ENCODE measurements at places on chromosomes 12 and 14.

- no peak for DNase-seq
Measured at GRCh38 chr12:122884860-122885259, 11.1 kb downstream of the VPS37B start.

- DNase-seq: no peak
Measured at GRCh38 chr12:111984820-111985219, 28.1 kb downstream of the TMEM116 start.

- DNase-seq: no peak
Measured at GRCh38 chr14:105064721-105065143, 498 bp downstream of the GPR132 start.

DNA sequence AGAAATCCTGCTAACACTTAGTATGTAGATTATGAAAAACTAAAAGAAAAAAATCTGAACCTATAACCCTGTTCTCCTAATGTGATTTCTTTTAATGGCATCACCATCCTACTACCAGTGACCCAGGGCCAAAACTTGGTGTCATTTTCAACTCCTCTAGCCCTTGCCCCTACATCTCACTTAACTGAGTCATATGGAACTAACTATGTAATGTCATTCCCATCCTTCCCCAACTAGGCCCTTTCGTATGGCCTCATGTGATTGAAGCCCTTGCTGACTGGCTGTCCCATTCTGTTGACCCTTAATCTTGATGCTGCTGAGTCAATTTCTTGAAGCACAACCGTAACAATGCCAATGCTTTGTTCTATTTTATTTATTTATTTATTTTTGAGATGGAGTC is 7.6 kb downstream of the DMAC2L start:
- DNase-seq: no peak

- no peak for DNase-seq
Measured at GRCh38 chr12:27057543-27057942, 24.8 kb downstream of the C12orf71 start.

- DNase-seq: no peak
Measured at GRCh38 chr12:121611306-121611705, 15.0 kb upstream of the ORAI1 start.

DNA sequence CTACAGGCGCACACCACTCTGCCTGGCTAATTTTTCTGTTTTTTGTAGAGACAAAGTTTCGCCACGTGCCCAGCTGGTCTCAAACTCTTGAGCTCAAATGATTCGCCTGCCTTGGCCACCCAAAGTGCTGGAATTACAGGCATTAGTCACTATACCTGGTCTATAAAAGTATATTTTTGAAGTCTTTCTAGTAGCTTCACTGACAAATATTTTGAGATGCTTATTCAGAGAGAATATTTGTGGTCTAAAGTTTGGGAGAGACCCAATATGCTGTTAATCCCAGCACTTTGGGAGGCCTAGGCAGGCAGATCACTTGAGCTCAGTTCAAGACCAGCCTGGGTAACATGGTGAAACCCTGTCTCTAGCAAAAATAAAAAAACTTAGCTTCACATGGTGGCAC is 22.0 kb upstream of the PPP1R12A start:
- no peak for DNase-seq

DNA sequence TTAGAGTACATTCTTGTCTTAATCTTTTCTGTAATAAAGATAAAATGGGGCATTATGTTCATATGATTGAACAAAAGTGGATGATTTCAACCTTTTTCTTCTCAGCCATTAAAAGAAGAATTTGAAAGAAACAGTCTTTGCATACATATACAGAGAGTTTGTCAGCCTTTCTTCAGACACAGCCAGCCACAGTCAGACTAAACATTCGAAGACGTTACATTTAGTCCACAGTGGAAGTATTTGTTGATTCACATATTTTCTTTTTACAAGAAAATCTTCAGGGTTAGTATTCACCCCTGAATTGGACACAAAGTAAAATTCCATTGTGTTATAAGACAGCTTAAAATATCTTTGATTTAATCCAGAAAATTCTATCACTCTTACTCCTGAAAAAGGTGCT is 36.2 kb downstream of the ETV6 start:
- DNase-seq: no peak

- DNase-seq: no peak
Measured at GRCh38 chr14:93663317-93663716, 125.0 kb downstream of the PRIMA1 start.

DNA sequence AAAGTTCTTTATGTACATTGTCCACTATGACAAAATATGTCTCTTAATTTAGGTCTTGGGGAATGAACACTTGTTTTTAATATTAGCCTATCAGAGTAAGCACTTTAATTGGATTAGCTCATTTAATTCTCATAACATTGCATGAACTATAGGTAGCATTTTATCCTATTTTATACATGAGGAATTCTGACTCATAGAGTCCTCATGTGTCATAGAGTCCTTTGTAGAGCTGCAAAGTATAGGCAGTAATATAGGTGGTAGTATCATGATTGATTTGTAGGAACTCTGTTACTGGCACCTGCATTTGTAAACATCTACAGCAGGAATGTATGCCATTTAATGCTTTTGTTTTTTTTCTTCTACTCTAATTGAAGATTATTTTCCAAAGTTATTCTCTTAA is 96.0 kb downstream of the GPHN start:
- no peak for DNase-seq

- DNase-seq: no peak
Measured at GRCh38 chr12:52231305-52232202, 1.5 kb upstream of the KRT7 start.

- DNase-seq: no peak
Measured at GRCh38 chr12:56078427-56078826, 1.5 kb upstream of the ERBB3 start.

DNA sequence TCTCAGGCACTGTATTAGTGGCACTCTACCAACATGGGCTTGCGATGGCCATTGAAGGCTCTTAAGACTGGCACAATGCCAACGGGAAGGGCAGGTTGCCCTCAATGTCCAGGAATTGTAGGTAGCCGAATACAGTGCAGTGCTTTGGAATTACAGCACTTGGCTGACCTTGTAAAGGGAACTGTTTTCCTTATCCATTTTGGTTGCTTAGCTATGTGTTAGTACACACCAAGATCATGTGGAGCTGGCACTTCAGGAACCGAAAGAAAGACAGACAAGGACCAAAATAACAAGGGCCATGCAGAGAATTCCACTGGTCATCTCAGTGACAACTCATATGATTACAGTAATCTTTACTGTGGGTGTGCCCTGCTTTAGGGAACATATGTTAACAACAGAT is 72.7 kb downstream of the DYRK2 start:
- no peak for DNase-seq

GRCh38 chr12:33752854-33753253 is 269.4 kb upstream of the ALG10 start:
- no peak for DNase-seq

DNA sequence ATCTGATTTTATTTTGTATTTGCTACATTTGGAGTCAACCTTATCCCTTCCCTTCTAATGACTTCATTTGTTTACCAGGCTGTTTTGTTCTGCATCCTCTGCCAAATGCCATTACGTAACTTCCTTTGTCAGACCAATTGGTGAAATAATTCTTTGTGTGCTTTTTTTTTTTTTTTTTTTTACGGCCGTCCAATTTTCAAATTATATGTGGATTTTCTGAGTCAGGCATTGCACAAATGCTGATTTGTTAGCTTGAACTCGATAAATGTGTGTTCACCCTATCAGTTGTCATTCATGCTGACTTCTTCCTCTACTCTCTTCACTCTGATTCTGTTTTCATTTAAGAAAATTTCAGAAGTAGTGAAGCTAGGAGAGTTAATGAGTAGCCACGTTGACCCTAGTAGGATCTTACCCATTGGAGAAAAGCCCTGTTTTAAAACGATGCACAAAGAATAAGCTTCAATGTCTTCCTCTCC is 386.2 kb downstream of the DIO2 start:
- DNase-seq: no peak

- DNase-seq: no peak
Measured at GRCh38 chr12:3357950-3358525, 133.0 kb upstream of the PRMT8 start.

DNA sequence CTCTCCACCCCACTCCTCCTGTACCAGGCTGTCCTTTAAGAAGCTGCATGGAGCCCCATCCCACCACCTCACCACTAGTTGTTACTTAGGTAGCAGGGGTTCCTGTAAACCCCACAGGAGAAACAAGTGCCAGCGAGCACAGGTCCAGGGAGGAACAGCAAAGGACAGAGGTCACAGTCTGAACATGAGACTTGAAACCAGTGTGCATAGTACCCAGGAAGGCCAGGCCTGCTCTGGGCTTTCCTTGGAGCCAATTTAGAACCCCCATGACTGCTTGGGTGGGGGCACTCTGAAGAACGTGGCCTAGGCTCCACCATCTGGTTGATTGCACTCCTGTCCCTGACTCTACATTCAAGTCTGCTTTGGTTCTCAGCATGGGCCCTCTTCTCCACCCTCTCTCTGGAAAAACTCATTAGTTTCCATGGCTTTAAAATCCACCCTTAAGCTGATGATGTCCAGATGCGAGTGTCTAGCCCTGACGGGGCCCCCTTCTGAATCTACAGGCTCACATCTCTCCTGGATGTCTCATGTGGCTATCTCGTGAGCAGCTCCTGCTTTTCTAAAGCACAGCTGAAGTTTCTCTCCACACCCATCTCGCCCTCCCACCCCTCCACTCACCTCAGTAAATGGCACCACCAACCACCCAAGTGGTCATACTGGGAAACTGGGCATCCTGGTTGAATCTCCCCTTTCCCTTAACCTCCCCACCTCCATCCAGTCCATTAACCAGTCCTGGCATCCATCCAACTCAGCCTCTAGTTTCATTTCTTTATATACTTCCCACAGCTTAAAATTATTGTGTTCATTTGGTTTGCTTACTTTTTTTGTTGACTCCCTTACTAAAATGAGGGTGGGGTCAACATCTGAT is 8.4 kb downstream of the KRT3 start:
- DNase-seq: no peak

GRCh38 chr12:106096376-106096775 is 42.4 kb downstream of the NUAK1 start:
- DNase-seq: no peak

DNA sequence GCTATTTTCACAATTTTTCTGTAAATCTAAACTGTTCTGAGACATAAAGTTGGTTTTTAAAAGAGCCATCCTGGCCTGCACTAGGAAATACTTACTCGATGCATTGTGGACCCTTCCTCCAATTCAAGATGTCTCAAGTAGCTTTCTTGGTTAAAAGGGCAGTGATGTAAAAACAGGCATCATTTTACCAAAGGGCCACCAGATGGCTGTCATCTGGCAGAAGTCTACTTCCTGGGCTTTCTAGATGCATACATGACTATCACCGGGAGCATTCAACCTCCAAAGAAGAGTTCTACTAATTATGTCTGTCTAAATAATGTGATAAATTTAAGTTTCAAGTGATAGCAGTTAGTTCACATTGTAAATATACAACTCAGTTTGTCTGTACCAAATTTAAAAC is 96.8 kb upstream of the FRMD6 start:
- no peak for DNase-seq

GRCh38 chr12:106889950-106890626 is 65.6 kb upstream of the TMEM263 start:
- DNase-seq: no peak

- no peak for DNase-seq
Measured at GRCh38 chr14:60655119-60655897, 6.0 kb upstream of the SIX1 start.

All from activated effector memory CD4-positive, alpha-beta T cell treated with Interleukin-2 at 50 U/mL for 16 hours (primary cell).